ENCODE measurements at places on chromosomes 2 and 18. TPM values are rescaled to one million over a fixed set of nuclear protein-coding genes. Genes with fewer than 3 reads are reported as not detected.
A peak's percentile ranks its signal among the peaks of the same experiment; 100 is the strongest.

DNA sequence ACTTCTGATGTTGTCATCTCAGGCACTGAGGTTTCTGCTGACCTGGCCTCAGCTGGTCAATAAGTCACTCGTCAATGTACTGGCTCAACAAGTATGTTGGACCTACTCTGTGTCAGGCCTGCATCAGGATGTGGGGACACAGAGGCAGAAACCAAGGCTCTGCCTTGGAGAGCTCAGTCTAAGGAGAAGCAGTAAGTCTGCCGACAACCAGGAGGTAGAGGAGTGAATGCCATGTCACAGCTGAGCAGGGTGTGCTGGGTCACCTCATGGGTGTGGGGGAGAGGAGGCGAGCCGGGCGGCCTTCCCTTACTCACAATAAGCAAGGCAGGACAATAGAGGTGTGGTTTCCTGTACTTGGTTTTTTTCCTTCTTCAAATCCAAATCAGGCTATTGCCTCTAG lies 75.8 kb downstream of the COLEC12 start:
- H3K27me3 ChIP-seq, result no peaks in the 10 kb centered on the region
- no peak for DNase-seq
- no peaks in the 10 kb centered on the region for H3K36me3 ChIP-seq
- no peak overlapping the region for H3K4me3 ChIP-seq
- peaks cover 14% of the 10 kb centered on the region for H3K4me1 ChIP-seq
- H3K27ac ChIP-seq, result peak overlapping the region; percentile 65

- no peak overlapping the region for H3K27ac ChIP-seq
- H3K36me3 ChIP-seq, result no peaks in the 10 kb centered on the region
- no peak for DNase-seq
- H3K27me3 ChIP-seq, result no peaks in the 10 kb centered on the region
- H3K4me3 ChIP-seq, result no peak overlapping the region
Measured at GRCh38 chr2:172307800-172308199, 119.6 kb upstream of the ITGA6 start.

DNA sequence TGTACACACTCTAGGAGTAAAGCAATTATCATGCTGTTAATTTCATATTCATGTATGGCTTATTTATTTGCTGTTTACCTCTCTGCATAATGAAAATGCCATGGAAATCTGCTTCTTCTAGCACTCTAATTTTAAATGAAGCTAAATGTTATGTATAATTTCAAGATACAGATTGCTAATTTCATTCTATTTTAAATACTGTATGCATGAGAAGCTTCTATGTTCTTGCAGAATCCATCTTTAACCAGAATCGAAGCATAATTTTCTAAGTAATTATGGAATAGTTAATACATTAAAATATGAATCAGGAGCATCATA lies 127.2 kb downstream of the UBE2E3 start:
- H3K27ac ChIP-seq, result no peak overlapping the region
- H3K4me3 ChIP-seq, result no peak overlapping the region
- no peak for DNase-seq
- no peaks in the 10 kb centered on the region for H3K36me3 ChIP-seq
- H3K4me1 ChIP-seq, result peaks cover 16% of the 10 kb centered on the region
- no peaks in the 10 kb centered on the region for H3K27me3 ChIP-seq

DNA sequence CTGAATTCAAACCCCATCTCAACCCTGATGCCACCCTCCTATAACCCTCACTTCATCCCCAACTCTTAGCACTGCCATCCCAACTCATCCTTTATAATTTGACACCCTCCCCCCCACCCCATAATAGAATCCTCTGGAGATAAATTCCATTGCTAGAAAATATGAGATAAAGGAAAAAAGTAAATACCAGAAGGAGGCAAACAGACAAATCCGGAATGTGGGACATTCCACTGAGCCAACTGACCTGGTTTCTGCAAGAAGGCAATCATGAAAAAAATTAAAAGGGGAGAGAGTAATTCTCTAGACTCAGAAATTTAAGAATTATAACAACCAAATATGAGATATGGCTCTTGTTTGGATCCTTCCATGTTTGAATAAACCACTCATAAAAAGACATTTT lies 132.4 kb downstream of the CYP26B1 start:
- no peak for DNase-seq
- H3K27me3 ChIP-seq, result no peaks in the 10 kb centered on the region
- H3K4me3 ChIP-seq, result no peak overlapping the region
- no peaks in the 10 kb centered on the region for H3K36me3 ChIP-seq
- H3K4me1 ChIP-seq, result no peaks in the 10 kb centered on the region
- no peak overlapping the region for H3K27ac ChIP-seq

GRCh38 chr2:39033980-39034379 lies 86.9 kb downstream of the SOS1 start:
- H3K4me3 ChIP-seq, result no peak overlapping the region
- DNase-seq, result no peak
- H3K4me1 ChIP-seq, result no peaks in the 10 kb centered on the region
- H3K27ac ChIP-seq, result no peak overlapping the region
- peaks cover 47% of the 10 kb centered on the region for H3K36me3 ChIP-seq

DNA sequence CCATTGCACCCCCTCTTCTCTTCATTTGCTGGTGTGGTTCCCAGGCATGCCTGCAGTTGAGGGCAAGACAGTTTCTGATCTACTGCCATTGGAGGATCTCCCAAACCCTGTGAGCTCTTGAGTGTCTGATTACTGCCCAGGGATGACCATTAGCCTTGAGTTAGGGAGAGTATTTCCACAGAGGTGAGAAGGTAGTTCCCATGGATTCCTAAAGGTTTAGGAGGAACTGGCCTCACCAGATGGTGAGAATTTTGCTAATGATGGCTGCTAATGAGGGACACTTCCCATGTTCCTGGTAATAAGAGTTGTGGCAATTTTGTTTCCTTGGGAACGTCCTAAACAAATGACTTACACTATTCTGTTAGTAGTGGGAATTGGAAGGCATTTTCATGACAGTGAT lies 42.5 kb downstream of the PTPRM start:
- no peak overlapping the region for H3K27ac ChIP-seq
- no peaks in the 10 kb centered on the region for H3K27me3 ChIP-seq
- H3K36me3 ChIP-seq, result no peaks in the 10 kb centered on the region

DNA sequence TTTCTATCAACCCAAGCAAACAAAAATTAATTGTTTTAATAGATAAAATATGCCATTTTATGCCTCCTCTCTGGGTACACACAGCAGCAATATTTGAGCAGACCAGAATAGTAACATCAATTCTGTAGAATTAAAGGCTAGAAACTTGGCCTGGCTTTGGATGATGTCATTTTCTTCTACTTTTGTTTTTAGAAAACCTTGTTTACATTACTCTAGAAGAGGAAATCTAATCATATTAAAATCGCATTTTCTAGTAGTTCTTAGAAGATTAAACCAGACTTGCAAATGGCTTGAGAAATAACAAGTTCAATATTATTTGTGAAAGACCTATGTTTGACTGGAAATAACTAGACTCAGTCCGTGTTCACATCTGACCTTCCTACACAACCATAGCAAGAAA lies 102.3 kb upstream of the RFX8 start:
- no peak for DNase-seq
- H3K4me3 ChIP-seq, result no peak overlapping the region
- no peak overlapping the region for H3K27ac ChIP-seq
- H3K4me1 ChIP-seq, result no peaks in the 10 kb centered on the region

GRCh38 chr2:76268484-76268883 lies 557.8 kb upstream of the GCFC2 start:
- H3K27ac ChIP-seq, result peak overlapping the region; percentile 99
- H3K27me3 ChIP-seq, result no peaks in the 10 kb centered on the region

GRCh38 chr18:21262244-21262643 lies 20.2 kb downstream of the GREB1L start:
- H3K27me3 ChIP-seq, result peaks cover 6% of the 10 kb centered on the region
- H3K36me3 ChIP-seq, result no peaks in the 10 kb centered on the region
- DNase-seq, result no peak
- no peaks in the 10 kb centered on the region for H3K4me1 ChIP-seq

- no peak overlapping the region for H3K4me3 ChIP-seq
- H3K4me1 ChIP-seq, result no peaks in the 10 kb centered on the region
- peak; percentile 7 for DNase-seq
- H3K36me3 ChIP-seq, result no peaks in the 10 kb centered on the region
- no peak overlapping the region for H3K27ac ChIP-seq
Measured at GRCh38 chr2:212832211-212833195, 293.9 kb upstream of the ERBB4 start.

DNA sequence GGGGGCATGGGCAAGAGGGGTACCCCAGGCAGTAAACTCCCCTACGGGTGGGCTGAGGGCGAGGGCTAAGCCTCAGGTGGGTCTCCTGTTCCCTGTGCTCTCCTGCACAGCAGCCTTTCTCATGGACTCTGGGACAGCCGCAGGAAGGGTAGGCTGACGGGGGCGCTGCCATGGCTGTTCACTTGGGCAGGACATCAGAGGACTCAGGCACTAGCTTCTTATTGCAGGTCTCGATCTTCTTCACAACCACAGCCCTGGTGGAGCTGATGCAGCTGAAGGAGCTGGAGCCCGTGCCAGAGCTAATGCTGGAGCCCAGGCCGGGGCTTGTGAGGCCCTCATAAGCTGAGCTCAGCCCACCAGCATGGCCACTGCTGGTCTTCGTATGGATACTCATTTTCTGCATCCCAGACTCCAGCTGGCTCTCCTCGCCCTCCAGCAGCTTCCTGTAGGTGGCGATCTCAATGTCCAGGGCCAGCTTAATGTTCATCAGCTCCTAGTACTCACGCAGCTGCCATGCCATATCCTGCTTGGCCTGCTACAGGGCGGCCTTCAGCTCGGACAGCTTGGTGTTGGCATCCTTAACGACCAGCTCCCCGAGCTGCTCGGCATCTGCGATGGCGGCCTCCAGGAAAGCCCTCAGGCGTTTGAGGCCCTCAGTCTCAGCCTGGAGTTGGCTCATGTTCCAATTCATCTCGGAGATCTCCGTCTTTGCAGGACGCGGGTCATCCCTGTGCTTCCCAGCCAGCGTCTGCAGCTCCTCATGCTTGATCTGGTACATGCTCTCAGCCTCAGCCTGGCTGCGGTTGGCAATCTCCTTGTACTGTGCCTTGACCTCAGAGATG lies 359.8 kb upstream of the SETBP1 start:
- no peaks in the 10 kb centered on the region for H3K27me3 ChIP-seq
- DNase-seq, result no peak

DNA sequence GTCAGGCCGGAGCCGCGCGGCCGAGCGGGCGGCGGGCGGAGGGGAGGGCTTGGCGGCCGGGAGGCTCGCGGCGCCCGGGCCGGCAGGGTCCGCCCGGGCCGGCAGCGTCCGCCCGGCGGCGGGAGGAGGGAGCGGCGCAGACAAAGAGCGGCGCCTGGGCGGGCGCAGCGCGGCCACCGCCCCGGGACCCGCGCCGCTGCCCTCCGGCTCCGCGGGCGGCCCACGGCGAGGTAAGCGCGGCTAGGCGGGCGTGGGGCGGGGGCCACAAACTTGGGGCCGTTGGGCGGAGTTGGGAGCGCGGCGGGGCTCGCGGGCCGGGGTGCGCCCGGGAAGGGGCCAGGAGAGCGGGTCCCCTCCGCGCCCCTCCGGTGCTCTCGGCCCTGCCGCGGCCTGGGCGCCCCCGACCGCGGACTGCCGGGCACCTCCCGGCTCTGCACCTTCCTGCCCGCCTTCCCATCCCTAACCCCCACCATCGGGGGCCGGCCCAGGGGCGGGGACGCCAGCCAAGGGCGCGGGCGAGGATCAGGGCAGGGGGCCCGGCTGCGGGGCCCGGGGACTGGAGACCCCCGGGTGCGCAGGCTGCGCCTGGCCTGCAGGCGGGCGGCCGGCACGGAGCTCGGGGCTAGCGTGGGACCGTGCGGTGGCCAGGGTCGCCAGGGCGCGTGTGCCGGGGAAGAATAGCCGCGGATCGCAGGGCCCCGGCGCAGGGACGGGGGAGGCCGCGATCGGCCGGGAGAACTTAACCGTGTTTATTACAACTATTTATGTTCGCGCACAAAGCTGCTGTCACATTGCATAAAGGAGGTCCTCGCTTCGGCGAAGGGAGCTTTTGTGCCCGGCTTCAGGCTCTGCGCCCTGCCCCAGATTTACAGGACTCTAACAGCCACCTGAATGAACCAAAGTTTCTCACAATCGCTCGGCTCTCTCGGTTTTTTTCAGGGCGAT lies at the start of gene NCK2:
NCK2 (plus strand) TSS at position 4 of the 945 bp plus-strand sequence. CDS start 110,152 bp downstream, outside the sequence.
- no peaks in the 10 kb centered on the region for H3K4me1 ChIP-seq
- DNase-seq, result peak; percentile 87
- H3K36me3 ChIP-seq, result no peaks in the 10 kb centered on the region
- H3K27ac ChIP-seq, result peak within 1 kb of the TSS; percentile 76

DNA sequence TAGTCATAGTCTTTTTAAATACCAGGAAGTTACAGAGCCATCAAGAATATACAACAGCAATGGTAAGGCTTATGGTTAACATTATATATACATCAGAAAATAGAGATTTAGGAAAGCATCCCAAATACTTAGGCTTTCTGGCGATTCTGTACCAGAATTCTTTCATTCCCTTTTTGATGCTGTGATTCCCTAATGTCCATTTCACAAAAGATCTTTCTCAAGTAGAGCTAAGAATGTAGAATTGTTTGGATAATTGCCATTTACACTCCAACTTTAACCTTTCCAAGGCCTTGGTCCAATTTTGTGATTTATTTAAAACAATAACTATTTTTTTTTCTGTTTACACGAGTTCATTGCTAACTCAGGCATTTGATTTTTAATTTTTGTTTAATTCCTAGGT lies 422.2 kb downstream of the MTX2 start:
- no peaks in the 10 kb centered on the region for H3K4me1 ChIP-seq
- H3K4me3 ChIP-seq, result no peak overlapping the region
- no peak for DNase-seq
- H3K27ac ChIP-seq, result no peak overlapping the region

DNA sequence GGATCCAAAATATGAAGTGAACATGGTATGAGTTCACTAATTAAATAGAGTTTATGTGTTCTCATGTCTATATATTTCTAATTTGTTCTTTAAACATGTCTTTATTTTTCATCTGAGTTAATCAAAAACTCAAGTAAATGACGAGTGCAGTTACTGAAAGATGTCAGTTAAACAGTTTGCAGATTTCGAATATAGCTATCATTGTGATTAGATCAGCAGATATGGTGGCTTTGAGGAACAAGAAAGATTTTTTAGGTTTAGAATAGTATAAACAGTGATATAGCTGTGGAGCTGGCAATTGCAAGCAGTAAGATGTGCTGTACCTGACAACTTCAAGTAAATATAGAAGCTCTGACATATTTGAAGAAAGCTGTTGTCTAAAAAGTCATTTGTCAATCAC lies 49.7 kb downstream of the TANK start:
- no peak overlapping the region for H3K4me3 ChIP-seq
- peaks cover 39% of the 10 kb centered on the region for H3K36me3 ChIP-seq
- no peaks in the 10 kb centered on the region for H3K4me1 ChIP-seq

B3GNT7 gene
- 0.12 TPM for polyA plus RNA-seq

DSG3 gene
- 0.02 TPM for polyA plus RNA-seq

PLEK gene
- 0.02 TPM for polyA plus RNA-seq

ERCC3 gene
- polyA plus RNA-seq, result 84.8 TPM

FEV gene
- 1.2 TPM for polyA plus RNA-seq

LIPG gene
- 3.2 TPM for polyA plus RNA-seq

Measured in SK-N-SH (cell line).